ENCODE measurements at places on chromosomes 2 and 18.

- DNase-seq, result no peak
Observed at GRCh38 chr2:72007402-72007801, 140.3 kb downstream of the CYP26B1 start.

DNA sequence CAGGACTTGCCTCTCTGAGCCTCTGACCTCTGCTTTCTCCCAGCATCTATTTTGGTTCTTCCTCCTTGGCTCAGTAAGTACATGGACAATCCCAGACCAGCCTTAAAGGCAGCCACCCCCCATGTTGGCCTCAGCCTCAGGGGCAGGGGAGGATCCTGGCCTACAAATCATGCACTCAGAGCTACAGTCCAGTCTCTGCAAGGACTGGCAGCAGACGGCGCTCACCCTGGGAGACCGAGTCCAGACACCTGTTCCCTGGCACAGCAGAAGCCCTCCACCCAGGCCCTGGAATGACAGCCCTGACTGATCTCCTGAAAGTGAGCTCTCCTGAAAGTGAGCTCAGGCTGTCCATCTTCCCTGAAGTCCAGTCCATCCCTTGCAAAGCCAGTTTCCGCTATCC, 25.7 kb upstream of the PTPN4 start:
- no peak for DNase-seq

DNA sequence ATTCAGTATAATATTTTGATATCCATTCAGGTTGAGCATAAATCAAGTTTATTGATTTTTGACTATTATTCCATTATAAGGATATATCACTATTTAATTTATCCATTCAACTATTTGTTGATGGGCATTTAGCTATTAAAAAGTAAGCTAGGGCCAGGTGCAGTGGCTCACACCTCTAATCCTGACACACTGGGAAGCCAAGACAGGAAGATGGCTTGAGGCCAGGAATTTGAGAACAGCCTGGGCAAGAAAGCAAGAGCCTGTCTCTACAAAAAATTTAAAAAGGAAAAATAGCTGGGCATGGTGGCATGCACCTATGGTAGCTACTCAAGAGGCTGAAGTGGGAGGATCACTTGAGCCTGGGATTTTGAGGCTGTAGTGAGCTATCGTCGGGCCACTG, 183.5 kb downstream of the HNMT start:
- DNase-seq, result peak; percentile 9

GRCh38 chr18:38420611-38421010, 855.0 kb upstream of the CELF4 start:
- no peak for DNase-seq

- peak; percentile 90 for DNase-seq
Observed at GRCh38 chr18:67516539-67517443, at the start of gene DSEL. Gene DSEL, minus strand, starts transcription at chr18:67516720. Its CDS starts 2,112 bp downstream, at chr18:67514608.

- DNase-seq, result no peak
Observed at GRCh38 chr2:168371273-168372019, 84.6 kb upstream of the CERS6 start.

DNA sequence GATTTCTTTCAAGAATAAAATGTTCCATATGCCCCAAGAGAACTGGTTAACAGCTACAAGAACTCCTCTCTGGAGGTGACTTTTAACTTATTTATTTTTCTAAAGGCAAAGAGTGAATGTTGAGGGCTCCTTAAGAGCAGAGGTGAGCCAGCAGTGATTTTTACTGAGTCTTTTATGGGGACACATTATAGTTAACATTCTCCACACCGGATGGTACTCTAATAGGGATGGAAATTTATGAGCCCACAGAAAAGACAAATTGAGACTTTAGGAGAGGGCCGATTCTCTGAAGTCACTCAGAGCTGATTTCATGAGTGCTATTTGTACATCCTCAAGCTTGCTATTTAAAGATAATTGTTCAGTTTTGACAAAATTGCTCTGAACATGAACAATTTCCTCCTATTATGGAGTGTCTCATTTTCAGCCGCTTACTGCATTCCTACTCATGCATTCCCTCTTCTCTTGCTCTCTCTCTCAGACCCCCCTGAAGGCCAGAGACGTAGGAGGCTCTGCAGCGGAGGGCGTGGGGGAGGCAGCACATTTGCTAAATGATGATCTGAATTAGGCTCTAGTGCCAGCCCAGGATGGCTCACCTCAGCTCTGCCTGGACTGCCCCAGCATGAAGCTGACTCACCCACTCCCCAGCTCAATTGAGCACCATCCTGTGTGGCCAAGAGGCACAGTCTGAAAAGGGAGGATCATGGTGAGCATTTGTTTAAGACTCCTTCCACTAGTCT, 5.9 kb upstream of the RPL37A start:
- DNase-seq, result peak; percentile 56

DNA sequence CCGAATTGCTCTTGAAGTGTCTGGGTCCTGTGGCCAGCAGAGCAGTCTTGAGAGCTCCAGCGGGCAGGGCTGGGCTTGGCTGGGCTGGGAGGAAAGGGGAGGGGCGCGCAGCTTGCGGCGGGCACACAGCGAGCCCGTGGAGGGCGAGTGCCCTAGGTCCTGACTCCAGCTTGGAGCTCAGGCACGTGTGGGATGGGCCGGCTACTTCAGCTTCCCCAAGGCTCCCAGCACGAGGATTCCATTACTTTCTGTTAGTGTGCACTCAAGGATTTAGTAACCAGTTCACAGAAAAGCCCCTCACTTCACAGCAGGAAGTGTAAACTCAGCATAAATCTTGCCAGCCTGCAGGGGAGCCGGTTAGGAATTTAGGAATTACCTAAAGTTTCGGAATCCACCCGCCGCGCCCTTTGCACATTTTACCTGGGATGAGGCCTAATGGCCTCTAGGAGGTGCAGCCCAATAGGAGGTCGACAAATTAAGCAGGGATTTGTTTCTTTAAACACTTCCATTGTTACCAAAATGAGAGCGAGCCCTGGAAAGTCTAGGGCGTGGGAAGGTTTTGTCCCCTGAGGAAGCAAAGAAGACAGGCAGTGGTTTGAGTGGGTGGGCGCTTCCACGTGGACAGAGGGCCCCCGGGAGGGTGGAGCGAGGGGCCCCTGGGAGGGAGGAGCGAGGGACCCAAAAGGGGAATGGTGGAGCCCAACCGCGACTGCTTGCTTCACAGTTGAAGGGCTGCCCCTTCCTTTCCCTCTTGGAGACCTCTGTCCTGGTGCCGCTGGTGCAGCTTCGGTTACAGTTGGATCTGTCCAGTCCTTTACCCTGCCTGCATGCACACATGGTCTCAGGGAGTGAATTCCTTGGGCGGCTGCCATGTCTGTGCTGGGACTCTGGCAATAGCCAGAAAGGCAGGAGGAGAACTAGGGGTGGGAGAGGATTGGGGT, 93.3 kb downstream of the CTAGE1 start:
- DNase-seq, result no peak

DNA sequence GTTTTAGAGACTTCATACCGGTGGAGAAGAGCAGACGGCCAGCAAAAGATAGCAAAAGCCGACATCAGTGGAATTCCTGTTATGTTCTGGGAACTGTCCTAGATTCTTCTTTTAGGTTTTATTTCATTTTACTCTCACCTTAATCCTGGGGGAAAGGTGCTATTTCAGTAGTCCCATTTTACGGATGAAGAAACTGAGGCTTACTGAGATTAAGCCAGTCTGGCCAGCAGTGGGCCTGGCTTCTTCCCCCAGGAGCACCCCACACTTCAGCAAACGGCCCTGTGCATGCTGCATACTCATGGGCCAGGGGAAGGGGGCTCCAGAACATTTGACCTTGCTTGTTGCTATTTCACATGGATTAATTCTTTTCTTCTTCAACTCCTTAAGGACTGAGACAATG, 56.7 kb downstream of the NTSR2 start:
- DNase-seq, result no peak

Measured in DMS79 treated with DMSO at 0.1 percent for 48 hours (cell line).